ENCODE measurements at places on chromosomes 5 and 9.

- DNase-seq: no peak
Observed at GRCh38 chr5:138752341-138752950, 779 bp upstream of the CTNNA1 start.

- DNase-seq: no peak
Observed at GRCh38 chr5:150589862-150590601, 50.4 kb upstream of the SYNPO start.

- DNase-seq: no peak
Observed at GRCh38 chr5:137938751-137939143, 49.5 kb downstream of the PKD2L2 start.

DNA sequence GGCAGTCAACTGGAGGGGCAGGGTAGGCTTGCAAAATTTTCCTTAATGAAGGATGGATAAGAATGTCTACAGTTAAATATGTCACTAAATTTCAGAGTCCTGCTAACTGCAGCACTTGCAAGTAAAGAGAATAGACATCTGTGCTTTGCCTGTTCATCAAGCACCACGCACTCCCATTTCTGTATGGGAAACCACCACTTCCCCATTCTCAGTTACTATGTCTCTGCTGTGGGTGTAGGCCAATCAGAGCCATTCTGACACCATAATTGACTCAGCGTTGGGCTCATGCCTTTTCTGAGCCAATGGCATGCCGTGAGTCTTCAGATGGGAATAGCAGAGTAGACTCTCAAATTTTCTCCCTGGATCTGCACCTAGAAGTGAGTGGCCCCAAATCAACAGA, 247.5 kb downstream of the GABRB2 start:
- no peak for DNase-seq

DNA sequence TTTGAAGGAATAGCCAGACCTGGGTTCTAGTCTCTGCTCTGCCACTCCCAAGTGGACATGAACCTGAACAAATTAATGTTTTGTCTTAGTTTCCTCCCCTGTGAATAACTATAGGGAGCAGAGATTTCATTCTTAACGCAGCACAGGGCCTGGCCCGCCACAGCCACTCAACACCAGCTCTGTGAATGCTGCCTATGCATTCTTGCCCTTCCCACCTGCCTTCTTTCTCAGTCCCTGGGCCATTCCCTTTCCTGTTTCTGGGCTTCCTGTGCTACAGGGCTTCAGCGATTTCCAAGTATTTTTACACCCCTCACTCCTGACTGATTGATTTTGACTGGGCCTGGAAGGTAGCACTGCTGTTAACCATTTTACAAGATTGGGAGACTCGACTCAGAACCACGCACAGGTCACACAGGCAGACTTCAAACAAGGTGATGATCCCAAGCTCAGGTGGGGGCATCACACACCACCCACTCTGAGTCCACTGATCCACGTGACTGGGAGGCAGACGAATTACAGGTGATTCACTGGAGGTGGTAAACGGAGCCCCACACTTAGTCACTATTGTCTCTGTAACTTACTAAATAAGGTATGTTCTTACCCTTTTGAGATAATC, 21.4 kb downstream of the PTPN3 start:
- no peak for DNase-seq

GRCh38 chr5:159311063-159311462, 19.2 kb downstream of the IL12B start:
- no peak for DNase-seq

DNA sequence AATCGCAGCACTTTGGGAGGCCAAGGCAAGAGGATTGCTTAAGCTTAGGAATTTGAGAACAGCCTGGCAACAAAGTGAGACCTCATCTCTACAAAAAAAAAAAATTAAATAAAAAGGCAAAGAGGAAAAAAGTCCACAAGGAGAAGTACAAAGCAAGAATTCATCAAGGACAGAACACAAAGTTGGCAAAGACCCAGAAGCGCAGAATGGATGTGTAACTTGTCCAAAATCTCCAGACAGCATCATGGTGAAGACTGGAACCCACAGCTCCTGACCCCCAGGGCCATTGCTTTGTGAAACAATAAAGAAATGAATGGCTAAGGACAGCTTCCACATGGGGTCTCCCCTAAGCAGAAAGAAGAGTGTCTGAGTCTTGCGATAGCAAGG, 7.8 kb downstream of the HSD17B3 start:
- no peak for DNase-seq

GRCh38 chr9:96232539-96233241, 69.3 kb downstream of the HSD17B3 start:
- DNase-seq: no peak

DNA sequence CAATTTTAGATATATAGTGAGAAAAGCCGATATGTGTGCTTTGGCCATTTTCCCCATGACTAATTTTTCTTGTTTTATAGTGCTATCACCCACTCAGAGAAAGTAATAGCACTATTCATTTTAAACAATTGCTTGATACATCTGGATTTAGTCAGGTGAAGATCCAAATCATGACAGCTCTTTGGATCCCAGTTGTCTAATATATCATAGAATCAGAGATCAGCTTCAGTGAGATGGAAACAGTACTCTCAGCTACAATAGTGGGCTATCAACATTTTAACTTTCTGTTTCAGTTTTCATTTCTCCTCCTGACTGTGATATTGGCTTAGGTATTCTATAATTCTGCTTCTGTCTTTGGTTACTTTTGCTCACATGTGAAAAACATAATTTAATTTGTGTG, 38.7 kb downstream of the VCAN start:
- DNase-seq: no peak

DNA sequence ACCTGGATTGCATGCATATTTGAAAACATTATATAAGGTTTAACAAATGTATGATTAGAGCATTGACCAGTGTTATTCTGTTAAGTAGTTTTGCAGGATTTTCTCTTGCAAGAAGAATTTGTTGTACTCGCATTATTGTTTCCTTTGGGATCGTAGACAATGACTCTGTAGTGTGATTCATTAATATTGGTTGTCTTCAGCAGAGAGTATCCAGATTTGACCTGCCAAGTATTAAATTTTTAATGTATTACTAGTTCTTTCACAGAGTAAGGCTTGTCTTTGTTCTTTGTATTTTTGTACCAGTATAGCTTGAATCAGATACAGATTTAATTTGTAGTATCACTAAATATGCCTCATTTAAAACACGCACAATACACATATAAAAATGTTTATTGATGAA, 155.0 kb downstream of the PBX3 start:
- no peak for DNase-seq

DNA sequence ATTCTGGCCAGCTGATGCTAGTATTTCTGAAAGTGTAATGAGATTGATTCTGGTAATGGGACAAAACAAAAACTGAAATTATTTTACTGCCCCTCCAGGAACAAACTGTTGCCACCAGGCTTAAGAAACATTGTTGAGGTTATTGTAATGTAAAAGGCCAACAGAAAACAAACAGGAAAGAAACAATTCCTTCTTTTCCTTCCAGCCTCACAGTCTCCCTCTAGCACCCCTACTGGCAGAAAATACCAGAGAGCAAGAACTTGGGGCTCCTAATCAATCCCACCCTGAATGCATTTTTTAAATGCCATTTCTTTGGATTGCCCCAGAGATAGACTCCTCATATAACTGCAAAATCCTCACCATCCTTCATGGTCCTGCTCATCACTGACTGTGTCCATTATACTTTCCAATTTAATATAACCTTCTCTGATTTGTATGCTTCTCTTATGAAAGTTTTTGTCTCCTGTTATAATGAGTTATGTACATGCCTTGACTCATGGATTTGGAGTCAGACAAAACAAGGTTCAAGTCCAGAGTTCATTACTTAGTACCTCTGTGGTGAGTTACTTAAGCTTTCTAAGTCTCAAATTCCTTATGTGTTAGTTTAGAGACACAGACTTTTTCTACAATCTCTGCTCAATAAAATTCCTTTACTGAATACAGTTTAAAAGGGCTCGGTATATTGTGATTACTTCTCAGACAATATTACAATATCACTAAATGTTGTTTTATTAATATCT, 157.9 kb upstream of the FBN2 start:
- DNase-seq: no peak

- no peak for DNase-seq
Observed at GRCh38 chr5:140795259-140795641, 598 bp downstream of the PCDHA2 start.

DNA sequence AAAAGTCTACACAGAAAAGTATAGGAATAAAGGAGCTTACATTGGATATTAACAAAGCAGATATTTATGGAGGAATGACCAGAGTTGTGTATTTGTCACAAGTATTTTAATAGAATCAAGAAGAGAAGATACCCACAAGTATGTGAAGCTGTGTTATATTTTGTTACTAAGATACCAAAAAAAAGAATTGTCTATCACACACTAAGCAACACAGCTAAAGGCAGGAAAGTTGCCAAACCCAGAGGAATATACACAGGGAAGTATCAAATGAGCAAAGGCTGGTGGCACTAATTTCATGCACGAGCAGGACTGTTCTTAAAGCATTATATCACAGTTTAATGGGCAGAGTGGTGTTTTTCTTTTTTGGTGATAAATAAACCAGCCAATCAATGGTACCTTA, 30.9 kb upstream of the RAI14 start:
- DNase-seq: no peak

GRCh38 chr9:127660886-127661741, 45.7 kb upstream of the CFAP157 start:
- no peak for DNase-seq

GRCh38 chr5:54656261-54656728, 138.7 kb downstream of the SNX18 start:
- DNase-seq: no peak

GRCh38 chr9:132023419-132024180, 56.1 kb downstream of the MED27 start:
- no peak for DNase-seq

GRCh38 chr5:125882061-125882460, 541.1 kb upstream of the GRAMD2B start:
- no peak for DNase-seq

DNA sequence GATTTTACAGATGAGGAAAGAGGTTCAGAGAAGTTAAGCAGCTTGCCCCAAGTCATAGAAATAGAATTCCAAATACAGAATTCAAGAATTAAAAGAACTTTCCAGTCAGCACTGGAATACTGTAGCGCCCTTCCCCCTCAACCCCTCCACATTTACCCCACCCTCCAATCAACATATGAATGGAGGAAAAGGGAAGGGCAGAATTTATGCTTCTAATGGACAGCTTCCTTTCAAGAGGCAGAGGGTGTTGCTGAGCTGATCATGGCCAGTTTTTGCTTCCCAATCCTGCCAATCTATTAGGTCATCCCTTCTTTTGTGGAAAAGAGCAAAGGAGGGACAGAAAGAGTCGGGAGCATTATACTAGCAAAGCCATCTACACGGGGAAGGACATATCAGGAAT, 39.1 kb upstream of the ANKRD31 start:
- DNase-seq: no peak

DNA sequence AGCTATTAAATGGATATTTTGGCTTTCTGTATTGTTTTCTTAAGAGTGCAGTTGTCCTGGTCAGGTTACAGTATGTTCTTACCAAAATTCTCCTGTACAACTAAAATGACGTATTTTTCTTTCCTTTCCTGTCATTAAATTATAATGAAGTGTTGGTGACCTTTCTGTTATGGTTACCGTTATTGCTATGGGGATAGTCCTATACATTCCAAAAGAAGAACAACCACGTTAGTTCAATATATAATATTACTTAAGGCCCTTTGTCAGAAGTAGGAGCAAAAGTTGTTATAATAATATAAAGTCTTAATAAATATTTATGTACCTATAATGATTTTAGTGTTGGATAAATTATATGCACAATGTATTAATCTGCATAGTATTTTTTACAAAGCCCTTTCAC, 82.4 kb upstream of the NREP start:
- DNase-seq: no peak

- no peak for DNase-seq
Observed at GRCh38 chr9:104256031-104256695, 162.1 kb downstream of the SMC2 start.

- DNase-seq: no peak
Observed at GRCh38 chr5:1763960-1764605, 35.6 kb downstream of the MRPL36 start.

DNA sequence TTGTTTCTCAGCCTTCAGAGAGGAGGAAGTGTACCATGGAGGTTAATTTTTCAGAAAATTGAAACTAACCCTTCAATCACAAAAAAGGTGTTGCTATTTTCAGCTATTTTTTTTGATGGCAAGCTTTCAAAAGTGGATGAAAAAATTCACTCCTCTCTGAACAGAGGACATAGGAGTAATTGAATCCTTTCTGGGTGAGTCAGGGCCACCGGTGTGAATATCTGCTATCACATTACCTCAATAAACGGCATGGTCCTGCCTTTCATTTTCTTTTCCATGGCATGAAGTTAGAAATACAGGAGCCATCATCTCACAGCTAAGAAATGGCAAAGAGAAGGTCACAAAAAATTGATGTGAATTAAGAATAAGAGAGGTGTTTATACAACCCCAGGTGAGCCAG, 90.2 kb upstream of the CCDC112 start:
- no peak for DNase-seq

DNA sequence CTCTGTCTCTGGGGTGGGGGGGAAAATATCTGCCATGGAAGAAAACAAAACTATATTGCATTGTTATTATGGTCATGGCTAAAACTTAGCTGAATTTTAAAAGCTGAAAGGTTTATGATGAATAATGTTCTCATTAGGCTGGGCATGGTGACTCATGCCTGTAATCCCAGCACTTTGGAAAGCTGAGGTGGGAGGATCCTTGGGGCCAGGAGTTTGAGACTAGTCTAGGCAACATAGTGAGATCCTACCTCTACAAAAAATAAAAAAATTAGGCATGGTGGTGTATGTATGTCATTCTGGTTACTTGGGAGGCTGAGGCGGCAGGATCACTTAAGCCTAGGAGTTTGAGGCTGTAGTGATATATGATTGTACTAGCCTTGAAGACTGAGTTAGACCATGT, 44.5 kb downstream of the IPO11 start:
- DNase-seq: no peak
